NCI-H1092 (cell line): ENCODE measurements at places on chromosomes 2 and 18.

DNA sequence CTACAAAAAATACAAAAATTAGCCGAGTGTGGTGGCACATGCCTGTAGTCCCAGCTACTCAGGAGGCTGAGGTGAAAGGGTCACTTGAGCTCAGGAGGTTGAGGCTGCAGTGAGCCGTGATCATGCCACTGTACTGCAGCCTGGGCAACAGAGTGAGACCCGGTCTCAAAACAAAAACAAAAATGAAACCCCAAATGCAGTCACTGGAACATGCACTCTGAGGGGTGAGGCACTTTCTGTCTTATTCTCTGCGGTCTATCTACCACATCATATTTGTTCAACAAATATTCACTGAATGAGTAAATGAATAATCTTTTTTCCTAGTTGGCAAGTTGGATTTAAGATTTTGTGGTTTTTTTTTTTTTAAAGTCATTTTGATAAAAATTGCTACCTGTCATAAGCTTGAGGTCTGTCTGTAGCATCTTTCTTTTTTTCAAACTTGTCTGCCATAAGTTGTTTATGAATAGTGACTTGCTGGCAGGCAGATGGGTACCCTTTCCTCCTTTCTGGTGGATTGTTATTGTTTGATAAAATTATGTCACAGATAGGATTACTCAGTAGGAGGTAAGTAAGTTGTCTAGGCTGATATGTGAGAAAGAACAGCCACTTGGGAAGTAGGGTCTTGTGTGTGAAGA, 11.8 kb downstream of the CHRNA1 start:
- no peak for DNase-seq

GRCh38 chr2:15166878-15167277, 394.3 kb downstream of the NBAS start:
- no peak for DNase-seq

DNA sequence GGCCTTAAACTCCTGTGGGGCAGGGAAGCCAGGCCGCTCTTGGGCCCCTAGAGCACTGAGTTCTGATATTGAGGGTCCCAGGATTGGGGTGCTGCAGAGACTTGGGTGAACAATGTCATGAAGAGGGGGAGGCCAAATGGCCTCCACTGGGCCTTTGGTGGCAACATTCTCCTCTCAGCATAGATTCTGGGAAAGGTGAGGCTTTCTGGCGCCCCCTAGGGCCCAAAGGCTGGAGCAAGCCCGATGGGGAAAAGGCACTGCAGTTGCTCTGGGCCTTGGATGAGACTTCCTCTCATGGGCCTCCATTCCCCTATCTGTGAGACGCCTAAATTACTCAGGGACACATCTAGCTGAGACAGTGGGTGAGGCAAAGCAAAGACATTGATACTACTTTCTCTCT, 84.8 kb downstream of the ACAA2 start:
- DNase-seq: peak; percentile 47

DNA sequence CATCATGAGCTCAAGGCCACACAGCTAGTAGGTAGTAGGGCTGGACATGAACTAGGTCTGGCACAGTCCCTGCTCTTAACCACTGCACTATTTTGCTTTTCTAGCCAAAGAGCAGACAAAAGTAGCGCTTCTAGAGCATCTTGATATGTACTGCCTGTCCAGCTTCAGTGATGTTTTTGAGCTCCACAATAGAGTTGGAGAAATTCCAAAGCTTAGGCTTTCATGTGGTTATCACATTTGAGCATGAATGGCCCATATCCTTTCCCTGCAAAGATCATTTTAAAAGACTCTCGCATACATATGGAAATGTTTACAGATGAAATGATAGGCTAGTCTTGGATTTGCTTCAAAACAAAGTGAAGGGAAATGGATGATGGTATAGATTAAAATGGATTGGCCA, 128.7 kb downstream of the MAP3K20 start:
- DNase-seq: no peak

- DNase-seq: no peak
These were observed 123.9 kb downstream of the MGAT5 start for GRCh38 chr2:134377730-134378129.

- no peak for DNase-seq
These were observed 41.0 kb downstream of the PTPRM start for GRCh38 chr18:7608174-7608550.

- no peak for DNase-seq
These were observed 38.9 kb downstream of the CTAGE1 start for GRCh38 chr18:22378672-22379282.

GRCh38 chr2:215332872-215333595, 21.2 kb downstream of the ATIC start:
- no peak for DNase-seq

GRCh38 chr2:223528036-223528435, 74.1 kb downstream of the SCG2 start:
- DNase-seq: no peak

GRCh38 chr2:140863713-140864112, 1267.1 kb downstream of the LRP1B start:
- DNase-seq: peak; percentile 28

- no peak for DNase-seq
These were observed 28.6 kb upstream of the PPP4R1 start for GRCh38 chr18:9642799-9643462.

DNA sequence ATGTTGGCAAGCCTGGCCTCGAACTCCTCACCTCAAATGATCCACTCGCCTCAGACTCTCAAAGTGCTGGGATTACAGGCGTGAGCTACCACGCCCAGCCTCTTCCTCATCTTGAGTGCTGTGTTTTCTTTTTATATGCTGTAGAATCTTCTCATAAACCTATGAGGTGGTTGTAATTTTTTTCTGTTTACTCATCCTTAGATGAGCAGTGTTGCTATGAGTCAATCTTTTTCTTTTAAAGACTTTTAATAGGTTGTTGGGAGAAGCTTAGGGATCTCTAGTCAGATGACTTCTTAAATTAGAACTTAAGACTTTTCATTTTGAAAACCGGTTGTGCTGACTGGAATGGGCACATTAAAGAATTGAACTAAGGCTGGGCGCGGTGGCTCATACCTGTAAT, 8.7 kb upstream of the AAK1 start:
- no peak for DNase-seq

DNA sequence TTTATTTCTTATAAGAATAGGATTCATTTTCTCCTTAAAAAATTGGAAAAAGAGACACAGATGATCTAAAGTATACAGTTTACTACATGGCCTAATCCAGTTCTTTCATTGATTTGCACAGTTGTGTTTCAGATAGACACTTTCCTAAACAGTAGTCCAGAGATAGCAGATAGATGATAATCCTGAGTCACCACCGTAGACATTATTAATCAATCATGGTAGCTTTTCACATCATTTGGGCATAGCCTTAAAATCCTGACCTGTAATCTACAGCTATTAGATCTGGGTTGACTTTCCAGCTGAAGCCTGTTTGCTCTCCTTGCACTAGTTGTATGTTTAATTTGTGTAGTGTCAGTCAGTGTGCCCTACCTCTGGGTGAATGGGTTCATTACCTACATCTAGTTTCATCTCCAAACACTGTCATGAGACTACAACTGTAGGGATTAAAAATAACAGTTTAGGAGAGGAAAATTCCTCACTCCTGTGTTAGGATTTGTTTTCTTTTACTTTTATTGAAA, 14.1 kb downstream of the C18orf63 start:
- no peak for DNase-seq

DNA sequence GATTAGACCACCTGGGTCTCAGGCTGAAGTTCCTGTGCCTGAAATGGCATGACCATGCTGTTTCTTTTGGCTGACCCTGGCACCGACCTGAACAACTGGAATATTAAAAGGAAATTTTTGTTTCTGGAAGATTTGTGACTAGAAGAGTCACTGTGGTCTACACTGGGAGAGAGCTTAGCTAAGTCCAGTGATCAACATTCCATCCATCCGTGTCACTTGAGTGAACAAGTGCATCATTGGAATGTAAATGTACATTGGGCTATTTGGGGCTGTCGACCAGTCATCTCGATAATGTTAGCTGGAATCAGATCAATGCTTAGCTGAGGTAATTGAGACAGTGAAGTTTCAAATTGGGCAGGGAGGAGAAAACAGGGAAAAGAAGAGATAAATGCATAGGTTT, 95.4 kb upstream of the CCDC85A start:
- DNase-seq: no peak

GRCh38 chr2:190138032-190138431, 75.5 kb upstream of the MSTN start:
- no peak for DNase-seq

DNA sequence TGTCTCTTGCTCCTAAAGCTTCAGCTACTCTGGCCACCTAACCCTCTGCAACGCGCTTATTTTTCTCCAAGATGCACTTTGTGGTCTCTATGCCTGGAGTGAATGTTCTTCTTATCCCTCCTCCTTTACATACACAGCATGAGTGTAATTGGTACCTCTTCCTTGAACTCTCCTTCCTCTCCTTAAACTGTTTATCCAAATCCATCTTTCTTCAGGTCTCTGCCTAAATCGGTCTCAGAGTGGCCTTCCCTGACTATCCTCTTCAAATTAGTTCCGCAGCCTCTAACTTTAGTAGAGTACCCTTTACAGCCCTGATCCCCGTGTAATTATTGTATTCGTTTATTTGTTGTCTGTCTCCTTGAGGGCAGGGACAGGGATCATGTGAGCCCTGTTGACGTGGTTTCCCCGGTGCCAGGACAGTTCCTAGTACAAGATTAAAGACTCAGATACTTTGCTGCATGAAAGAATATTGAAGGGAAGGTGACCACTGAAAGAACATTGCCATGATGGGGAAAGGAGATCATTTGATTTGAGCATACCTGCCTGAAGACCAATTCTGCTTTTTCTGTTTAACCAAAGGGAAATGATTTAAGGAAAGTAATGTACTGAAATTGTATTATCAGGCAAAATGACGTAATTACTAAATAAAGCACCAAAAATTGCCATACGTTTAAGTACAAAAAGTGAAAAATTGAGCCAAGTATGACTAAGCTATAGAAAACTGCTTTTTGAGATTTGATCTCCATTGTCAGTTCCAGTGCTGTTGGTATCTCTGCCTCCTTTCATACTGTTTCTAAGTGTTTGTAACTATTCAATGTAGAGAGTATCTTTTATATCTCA, 1.2 kb downstream of the CNOT9 start:
- no peak for DNase-seq

DNA sequence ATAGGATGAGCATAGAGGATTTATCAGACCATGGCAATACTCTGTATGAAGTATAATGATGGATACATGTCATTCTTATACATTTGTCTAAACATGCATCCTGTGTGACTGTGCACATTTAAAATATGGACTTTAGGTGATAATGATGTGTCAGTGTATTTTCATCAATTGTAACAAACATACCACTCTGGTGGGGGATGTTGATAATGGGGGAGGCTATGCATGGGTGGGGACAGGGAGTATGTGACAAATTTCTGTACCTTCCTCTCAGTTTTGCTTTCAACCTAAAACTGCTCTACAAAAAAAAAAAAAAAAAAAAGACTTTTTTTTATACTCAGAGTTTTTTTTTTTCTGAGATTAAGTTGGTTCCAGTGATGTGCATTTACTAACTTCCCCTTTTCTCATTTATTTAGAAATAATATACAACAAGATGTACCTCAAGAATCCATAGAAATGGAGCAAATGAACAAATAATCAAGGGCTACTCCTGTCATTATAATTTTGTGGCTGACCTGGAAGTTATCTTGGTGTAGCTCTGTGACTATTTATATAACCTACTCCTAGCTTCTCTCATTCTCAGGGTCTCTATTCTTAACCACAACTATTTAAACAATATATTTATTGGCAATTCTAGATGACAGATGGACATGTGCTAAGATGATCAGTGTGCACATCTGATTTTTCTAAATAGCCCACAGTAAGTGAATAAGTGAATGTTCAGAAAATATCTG, 108.9 kb upstream of the ITGA4 start:
- no peak for DNase-seq

DNA sequence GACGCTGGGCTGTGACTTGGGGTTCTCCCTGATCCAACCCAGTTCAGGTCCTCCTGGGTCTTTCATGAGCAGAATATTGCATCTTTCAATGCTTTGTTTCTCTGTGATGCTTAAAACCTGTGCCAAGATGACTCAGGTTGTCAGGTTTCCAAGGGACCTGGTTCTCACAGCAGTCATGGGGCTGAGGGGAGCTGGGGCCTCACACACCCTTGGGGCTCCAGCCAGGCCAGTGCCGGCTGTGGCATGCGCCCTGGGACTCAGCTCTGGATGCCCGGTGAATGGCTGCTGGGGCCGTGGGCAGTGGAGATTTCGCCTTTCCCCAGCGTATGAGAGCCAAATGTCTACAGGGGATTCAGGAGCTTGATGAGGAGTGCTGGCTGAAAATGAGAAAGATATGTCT, 29.6 kb downstream of the EDAR start:
- no peak for DNase-seq

- no peak for DNase-seq
These were observed 106.7 kb downstream of the DTNB start for GRCh38 chr2:25566694-25567093.

DNA sequence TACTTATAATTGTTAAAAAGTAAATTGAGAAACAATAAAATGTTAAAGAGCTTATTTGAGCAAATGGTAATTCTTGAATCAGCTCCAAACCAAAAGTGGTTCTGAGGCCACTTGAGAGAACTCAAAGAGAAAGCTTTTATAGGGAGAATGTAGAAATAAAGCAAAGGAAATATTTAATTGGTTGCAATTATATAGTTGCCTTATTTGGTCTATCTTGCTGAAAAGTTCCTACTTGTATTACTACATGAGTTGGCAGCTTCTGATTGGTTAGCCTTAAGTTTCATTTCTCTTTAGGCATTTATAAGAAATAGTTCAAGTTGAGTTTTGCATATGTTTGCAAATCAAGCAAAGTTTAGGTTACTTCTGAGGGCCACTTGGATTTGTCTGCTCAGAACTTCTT, 38.1 kb downstream of the SCN2A start:
- DNase-seq: no peak

DNA sequence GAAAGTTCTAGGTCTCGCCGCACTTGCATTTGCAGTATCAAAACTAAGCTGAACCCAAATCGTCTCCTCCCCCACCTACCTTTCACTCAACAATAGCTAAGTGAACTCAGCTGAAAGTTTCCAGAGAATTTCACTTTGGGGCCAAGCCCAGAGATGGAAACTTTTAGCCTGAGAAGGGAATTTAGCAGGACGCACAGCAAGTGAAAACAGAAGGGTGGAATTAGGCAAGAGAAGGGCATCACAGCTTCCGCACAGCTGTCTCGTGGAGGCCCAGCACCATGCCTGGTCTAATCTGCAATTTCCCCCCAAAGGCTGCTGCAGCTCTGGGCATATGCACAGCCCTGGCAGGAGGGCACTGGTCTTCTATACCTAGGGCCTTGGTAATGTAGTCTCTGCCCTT, 262.0 kb downstream of the TNS1 start:
- no peak for DNase-seq
